ENCODE measurements at places on chromosomes 3 and 15.

- DNase-seq: peak; percentile 80
Observed at GRCh38 chr3:13884851-13885703, 5.2 kb upstream of the WNT7A start.

- DNase-seq: no peak
Observed at GRCh38 chr3:66465034-66465433, 35.8 kb downstream of the LRIG1 start.

DNA sequence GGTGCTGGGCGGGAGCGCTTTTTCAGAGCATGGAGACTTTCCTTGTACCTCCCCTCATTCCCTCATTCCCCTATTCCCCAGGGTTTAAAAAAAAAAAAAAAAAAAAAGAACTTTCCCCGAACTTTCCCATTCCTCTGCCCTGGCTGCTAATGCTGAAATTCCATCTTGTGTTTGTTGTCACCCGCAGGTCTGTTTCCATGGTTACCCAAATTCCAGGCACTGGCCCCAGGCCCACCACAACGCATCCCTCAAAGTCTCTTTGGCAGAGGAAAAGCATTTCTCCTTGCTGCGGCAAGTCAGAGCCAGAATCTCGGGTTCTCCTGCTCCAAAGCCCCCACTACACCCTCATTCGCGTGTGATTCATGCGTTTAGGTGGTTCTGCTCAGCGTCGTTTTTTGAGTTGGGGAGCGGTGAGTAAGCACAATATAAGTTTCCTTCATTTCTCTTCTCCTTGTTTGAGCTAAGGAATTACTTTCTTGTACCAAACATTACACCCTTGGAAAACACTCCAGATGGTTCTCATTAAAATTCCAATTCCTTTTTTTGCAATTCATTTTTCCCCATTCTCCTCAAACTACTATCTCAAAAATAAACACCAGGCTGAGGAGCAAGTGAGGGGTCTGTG lies 21.6 kb downstream of the ANAPC13 start:
- DNase-seq: peak; percentile 54

- peak; percentile 93 for DNase-seq
Observed at GRCh38 chr3:155018621-155019330, 61.3 kb upstream of the MME start.

GRCh38 chr3:184126006-184126405 lies 9.2 kb upstream of the EIF2B5 start:
- no peak for DNase-seq

DNA sequence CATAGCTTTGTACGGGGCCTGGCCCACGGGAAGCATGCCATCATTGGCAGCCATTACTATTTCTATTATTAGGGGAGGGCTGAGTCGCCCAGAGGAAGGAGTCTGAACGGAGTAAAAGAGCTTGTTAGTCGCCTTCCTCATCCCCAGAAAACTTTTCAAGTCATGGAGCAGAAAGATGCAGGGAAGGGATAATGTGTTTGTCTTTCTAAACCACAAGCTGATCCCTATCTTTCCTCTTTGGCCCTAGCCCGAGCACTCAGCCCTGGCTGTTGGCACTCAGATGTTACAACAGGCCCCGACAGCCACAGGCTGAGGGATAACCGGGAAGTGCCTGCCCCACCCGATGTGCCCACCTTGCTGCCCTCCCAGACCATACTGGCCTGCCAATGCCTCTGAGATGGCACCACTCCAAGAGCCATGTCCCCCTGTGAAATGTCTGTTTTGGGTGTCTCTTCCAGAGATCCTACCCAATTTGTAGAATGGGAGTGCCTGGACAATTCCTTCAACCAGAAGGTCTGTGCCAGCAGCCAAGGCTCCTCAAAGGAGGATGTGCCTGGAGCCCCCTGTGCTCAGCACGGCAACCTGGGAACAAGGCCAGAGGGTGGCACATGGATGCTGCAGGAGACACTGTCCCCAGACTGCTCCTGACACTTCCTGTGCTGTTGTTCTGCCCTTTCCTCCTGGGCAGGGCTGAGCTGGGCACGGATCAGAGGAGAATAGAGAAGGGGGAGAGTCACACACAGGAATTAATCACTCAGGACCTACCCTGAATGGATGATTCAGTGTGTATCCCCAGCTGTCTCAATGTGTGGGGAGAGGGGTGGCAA lies 10.8 kb downstream of the PAK6 start:
- DNase-seq: peak; percentile 71
